ENCODE measurements at places on chromosomes 2 and 18.

DNA sequence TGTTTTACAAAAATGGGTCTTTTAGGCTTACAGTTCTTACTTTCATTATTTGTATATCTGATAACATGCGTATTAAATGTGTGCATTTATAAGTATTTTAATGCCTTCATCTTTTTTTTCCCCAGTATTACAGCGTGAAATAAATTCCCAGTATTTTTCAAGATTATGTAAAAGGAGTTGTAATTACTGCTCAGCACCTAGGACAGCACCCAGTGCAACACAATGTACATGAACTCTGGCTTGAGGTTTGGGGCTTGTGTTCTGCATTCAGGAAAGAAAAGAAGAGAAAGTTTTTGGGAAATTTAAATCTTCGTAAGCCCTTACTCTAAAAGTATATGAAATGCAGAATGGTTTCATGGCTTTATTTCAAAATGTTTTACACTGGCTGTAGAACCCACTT, 16.7 kb downstream of the ZNF638 start:
- DNase-seq, result no peak

DNA sequence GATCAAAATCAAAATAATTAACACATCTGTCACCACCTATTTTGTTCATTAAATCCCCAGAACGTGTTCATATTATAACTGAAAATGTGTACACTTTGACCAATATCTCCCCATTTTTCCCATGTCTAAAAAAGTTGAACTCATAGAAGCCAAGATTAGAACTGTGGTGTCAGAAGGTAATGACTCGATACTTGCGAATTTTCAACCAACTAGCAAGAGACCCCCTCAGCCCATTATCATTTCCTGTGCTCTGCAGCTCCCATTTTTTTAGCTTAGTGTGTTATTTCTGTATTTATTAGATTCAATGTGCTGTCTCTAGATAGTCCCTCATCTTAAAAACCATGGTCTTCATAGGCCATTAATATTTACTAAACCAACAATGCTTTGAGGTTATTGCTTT, 248.7 kb upstream of the PIK3C3 start:
- DNase-seq, result no peak

DNA sequence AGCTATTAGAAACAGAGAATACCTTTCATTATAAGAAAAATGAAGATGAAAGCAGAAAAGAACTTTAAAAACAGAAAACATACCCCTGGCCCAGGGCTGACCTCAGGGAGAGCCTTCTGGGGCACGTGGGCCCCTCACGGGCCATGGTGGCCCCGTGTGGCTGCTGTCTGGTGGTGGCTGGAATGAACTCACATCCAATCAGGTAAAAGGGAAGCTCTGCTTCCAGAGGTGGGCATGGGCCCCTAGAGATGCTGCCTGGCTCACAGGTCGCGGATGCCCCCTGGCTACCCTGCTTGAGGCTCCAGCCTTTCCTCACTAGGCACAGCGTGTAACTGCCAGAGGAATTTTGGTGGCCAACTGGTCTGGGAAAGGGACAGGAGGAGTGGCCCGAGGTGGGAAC, 16.6 kb downstream of the SNORC start:
- DNase-seq, result no peak

GRCh38 chr2:186644791-186645190, 49.1 kb upstream of the FAM171B start:
- no peak for DNase-seq

DNA sequence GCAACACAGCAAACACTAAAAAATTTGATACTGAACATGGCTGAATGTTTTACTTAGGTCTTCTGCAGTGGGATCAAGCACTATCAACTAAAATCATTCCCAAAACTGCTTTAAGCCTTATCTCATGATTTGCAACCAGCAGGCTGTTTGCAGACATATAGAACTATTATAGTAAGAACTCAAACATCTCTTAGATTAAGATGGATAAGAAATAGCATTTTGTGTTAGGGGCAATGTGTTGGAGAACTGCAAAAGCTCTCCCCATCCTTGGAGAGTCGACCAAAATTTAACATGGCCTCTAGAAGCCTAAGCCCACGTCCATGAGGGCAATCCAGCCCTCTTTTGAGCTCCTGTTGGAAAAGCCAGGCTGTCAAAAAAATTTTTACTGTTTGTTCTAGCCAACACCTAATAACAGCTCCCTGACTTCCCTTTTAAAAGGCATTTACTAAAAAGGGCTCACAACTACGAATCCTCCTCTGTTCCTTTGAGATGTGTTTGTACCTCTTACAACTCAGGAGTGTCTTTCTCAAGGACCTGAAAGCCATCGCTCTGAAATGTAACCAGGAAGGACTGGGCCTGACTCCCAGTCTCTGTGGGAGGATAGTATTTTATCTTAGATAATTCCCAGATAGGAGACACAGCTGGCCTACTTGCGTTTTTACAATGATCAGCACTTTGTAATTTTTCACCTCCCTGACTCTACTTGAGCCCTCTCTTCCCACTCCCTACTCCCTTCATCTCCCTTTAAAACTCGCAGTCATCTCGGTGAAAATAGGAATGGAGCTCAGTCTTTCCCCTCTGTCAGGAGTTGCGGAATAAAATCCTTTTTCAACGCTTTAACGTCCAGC, 1.4 kb downstream of the KRCC1 start:
- DNase-seq, result no peak

DNA sequence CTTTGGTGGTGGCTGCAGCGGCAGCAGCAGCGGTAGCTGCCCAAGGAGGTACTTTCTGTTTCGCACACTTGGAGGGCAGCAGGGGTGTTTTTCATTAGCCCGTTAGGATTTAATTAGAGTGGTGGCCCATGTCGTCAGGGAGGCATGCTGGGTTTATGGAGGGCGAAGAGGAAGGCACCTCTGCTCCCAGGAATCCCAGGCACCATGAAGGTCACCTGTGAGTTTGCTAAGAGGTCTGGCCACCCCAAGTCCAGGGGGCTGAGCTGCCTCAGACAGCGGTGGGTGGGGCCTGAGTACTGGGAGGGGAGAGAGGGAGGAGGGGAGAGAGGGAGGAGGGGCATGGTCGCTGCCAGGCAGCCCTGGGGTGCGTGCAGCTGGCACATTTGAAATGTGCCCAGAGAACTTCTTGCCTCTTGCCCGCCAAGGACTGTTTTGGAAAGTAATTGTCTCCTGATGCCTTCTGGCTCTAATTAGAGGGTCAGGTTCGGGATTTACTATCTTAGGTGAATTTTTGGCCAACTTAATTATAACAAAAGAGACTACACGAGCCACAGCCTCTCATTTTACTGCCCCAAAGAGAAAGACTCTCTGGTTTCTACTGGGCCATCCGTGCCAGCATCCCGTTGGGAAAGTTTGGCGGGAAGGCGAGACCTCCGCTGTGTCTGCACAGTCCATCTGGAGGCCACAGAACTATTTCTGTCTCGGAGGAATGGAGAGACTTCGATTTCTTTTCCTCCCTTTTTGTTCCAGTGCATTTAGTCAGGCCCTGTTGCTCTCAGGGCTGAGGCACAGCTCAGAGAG, 62.0 kb downstream of the GLI2 start:
- peak; percentile 58 for DNase-seq

GRCh38 chr2:99354070-99354469, 16.9 kb downstream of the EIF5B start:
- no peak for DNase-seq

GRCh38 chr2:233339427-233339826, 14.9 kb upstream of the DGKD start:
- no peak for DNase-seq

GRCh38 chr2:24204505-24204904, 29.7 kb downstream of the FAM228A start:
- DNase-seq, result no peak

DNA sequence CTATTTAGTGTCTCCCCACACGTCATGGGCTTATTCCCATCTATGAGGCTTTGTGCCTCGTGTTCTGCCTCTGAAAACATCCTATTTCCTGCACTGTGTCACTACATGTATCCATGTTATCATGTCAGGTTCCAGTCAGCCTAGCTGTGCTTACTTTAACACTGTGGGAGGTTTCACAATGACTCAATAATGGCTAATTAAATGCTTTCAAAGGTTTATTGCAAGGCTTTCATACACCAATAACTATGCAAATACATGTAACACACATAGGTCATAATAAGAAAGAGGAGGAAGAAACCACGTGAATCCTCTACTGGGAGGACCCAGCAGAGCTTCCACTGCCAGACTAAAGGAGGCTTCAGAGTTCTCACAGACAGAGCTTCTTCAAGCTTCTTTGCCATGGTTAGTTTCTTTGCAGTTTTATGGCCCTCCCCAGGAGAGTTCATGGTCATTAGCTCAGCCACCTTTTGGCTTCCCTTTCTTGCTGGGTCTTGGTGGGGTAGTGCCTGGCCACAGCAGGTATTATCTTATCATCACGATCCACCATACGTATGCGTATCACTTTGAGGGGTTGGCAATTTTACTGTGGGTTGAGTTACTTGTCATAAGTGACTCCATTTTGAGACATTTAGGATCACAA, 5.1 kb upstream of the COLEC12 start:
- DNase-seq, result no peak

- no peak for DNase-seq
Measured at GRCh38 chr2:132374551-132374950, 42.1 kb upstream of the GPR39 start.

- no peak for DNase-seq
Measured at GRCh38 chr2:60883896-60884295, 2.5 kb downstream of the REL start.

- no peak for DNase-seq
Measured at GRCh38 chr2:174193737-174194136, 54.6 kb downstream of the OLA1 start.

GRCh38 chr2:67993329-67993728, 69.5 kb downstream of the C1D start:
- no peak for DNase-seq

- no peak for DNase-seq
Measured at GRCh38 chr2:122001441-122001874, 246.0 kb downstream of the TSN start.

GRCh38 chr2:75928093-75928492, 217.4 kb upstream of the GCFC2 start:
- no peak for DNase-seq

- DNase-seq, result no peak
Measured at GRCh38 chr18:45997700-45998151, 30.6 kb upstream of the EPG5 start.

- no peak for DNase-seq
Measured at GRCh38 chr18:48922801-48923730, 27.7 kb downstream of the SMAD7 start.

- peak; percentile 17 for DNase-seq
Measured at GRCh38 chr2:209208211-209208610, 215.6 kb upstream of the MAP2 start.

- no peak for DNase-seq
Measured at GRCh38 chr2:121037480-121037879, 247.5 kb downstream of the TFCP2L1 start.

DNA sequence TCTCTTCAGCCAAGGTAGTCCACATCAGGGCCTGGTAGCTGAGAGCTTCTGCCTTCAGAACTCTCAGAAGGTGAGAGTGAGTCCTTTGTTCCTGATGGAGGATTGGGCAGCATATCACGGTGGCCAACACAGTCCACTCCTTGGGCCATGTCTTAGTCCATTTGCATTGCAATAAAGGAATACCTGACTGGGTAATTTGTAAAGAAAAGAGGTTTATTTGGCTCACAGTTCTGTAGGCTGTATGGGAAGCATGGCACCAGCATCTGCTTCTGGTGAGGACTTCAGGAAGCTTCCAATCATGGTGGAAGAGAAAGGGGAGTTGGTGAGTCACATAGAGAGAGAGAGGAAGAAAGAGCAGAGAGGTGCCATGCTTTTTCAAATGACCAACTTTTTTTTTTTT, 98.8 kb downstream of the ADCYAP1 start:
- DNase-seq, result no peak

- DNase-seq, result no peak
Measured at GRCh38 chr2:31674446-31674845, 93.7 kb upstream of the SRD5A2 start.

DNA sequence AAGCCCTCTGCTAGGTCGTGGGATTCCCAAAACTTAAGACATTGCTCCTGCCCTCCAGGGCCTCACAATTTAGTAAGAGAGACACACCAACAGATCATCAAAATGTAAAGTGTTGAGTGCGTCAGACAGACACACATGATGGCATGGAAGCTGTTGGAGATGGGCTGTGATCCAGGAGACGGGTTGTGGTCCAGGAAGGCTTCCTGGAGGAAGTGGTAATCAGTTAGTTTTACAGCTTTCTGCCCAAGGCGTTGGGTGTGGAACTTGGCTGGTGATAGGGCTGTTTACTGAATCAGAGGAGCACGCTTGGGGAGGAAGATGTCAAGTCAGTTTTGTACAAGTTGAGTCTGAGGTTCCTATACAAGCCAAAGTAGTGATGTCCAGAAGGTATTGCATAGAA, 24.0 kb upstream of the GLI2 start:
- DNase-seq, result no peak

GRCh38 chr18:24031916-24032315, 17.4 kb downstream of the TTC39C start:
- DNase-seq, result no peak
